ENCODE measurements at places on chromosomes 7 and 10.

- no peak for DNase-seq
Measured at GRCh38 chr10:11782793-11783557, 40.2 kb upstream of the PROSER2 start.

- no peak for DNase-seq
Measured at GRCh38 chr7:101779267-101779666, 38.2 kb upstream of the CUX1 start.

DNA sequence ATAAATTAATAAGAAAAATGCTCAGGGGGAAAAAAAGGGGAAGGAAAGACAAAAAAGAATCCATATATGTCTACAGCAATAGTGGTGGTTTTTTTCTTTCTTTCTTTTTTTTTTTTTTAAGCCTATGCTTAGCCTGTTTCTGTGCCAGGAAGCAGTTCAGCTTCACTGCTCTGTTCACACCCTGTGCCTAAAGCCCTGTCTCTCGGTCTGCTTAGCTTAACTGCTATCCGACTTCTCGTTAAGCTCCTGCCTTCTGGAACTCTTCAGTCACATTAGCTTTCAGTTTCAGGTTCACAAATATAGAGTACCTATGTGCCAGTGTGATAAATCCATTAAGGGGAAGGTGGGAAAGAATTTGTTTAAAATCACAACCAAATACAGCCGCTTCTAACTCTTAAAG lies 26.5 kb upstream of the NRG3 start:
- no peak for DNase-seq

DNA sequence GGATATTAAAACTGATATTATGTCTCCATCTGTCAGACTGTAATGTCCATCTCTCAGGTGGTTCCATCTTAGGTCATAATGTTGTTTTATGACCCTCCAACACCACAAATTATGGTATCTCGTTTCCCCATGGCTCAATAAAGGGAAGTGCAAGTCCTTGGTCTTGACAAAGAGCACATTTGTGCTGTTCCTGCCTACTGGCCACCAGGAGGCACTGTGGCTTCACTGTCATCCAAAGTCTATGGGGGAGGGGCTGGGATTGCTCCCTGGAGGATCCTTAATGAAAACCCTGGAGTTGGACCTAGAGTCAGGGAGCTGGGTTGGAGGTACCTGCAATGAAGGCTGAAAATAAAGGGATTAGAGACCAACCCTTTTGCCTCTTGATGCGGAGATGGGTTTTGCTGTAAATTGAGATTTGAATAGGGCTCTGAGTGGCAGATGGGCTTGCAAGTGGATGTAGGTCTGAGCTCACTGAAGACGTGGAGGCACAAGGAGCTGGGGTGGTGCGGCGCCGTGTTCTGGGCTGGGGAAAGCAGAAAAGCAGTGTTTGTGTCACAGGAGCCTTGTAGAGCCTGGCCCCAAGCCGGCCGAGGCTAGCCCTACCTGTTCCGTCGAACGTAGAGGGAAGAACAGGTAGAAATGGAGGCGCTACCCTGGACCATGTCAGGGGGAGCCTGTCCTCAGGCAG lies 180.5 kb upstream of the PRSS58 start:
- no peak for DNase-seq

DNA sequence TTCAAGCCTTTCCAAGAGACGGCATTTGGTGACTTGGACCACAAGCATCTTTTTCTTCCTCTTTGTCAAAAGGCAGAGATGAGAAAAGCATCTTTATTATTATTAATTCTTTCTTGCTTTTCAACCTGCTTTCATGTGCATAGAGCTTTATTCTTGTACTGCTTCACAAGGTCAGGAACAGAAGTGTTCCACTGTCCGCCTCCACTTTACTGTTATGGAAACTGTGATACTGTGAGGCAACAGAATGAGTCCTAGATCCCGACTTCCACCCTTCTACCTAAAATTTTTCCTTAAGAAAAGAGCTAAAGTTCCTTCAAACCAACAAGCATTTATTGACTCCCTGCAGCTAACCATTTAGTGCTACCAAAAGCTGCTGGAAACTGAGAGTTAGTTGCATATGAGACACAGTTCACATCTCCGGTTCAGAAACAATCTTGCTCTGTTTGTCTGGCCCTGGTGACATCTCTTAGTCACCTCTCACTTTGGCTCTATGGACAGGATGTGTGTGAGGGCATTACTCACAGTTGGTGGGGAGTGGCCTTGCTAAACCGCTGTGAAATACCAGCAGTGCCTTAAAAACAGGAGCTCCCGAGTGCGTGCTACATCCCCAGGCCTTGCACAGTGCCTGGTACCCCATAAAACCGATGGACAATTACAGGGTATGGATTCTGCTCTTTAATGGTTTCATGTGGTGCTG lies 77.1 kb upstream of the TRIL start:
- DNase-seq: no peak

DNA sequence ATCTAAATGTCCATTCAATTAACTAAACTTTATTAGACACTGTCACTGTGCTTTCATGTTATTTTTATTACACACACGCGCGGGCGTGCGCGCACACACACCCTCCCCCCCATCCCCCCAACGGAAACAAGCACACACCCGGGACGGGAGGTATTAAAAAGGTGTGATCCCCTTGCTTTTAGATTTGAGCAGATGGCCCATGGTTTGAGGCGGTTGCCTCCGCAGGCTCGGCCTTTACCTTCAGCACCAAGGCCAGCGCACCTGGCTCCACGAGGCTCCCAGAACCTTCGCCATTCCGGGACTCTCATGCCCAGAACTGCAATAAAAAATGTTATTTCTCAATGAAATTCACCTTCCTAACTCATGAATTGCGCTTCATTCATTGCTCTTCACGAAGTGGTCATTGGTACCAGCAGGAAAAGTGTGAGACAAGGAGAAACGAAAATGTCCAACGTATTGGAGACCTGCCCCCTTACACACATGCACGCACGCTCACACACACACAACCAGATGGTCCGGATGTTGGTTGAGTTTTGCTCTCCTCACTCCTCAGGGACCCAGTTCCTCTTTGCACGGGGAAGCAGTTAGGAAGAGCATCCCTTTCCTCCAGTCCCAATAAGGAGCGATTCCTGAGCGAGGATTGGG lies 20.8 kb upstream of the PTF1A start:
- no peak for DNase-seq

- peak; percentile 83 for DNase-seq
Measured at GRCh38 chr10:21497177-21497807, 28.2 kb downstream of the SKIDA1 start.

GRCh38 chr7:25037325-25037724 lies 57.3 kb upstream of the OSBPL3 start:
- no peak for DNase-seq

- DNase-seq: no peak
Measured at GRCh38 chr7:82745117-82745516, 301.5 kb upstream of the CACNA2D1 start.
